ENCODE measurements at places on chromosomes 7 and 10.

DNA sequence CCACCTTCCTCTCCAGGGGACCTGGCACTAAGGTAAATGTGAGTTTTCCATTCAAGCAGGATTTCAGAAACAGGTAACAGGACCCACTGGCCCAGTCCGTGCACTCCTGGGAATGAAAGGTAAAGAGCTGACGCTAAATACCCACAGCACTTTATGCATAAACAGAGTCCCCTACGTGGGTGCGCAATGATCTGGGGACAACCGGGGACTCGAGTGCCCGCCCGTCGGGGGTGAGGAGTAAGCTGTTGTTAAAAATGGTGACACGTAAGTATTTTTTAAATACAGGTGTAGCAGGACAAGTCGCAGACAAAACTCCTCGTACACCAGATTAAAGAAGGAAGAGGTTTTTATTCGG is 47.2 kb upstream of the PPP2R2D start:
- DNase-seq: no peak

- DNase-seq: no peak
These were observed 19.9 kb upstream of the GPR141 start for GRCh38 chr7:37663693-37664092.

DNA sequence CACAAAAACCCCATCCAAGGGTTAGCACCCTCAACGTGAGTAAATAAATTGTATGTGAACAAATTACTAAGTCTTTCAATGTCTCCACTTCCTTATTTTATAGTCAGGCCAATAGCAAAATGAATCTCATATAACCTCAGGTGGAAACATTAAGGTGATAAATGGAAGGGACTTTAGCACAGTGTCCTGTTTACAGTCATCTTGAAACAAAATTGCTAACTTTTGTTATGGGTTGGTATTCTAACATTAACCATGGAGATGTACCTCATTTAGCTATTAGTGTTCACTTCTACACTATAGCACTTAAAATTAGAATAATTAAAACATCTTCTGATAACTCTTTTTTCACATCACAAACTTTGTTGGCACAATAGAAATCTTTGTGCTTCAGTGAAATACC is 255.8 kb upstream of the CNTNAP2 start:
- DNase-seq: no peak

DNA sequence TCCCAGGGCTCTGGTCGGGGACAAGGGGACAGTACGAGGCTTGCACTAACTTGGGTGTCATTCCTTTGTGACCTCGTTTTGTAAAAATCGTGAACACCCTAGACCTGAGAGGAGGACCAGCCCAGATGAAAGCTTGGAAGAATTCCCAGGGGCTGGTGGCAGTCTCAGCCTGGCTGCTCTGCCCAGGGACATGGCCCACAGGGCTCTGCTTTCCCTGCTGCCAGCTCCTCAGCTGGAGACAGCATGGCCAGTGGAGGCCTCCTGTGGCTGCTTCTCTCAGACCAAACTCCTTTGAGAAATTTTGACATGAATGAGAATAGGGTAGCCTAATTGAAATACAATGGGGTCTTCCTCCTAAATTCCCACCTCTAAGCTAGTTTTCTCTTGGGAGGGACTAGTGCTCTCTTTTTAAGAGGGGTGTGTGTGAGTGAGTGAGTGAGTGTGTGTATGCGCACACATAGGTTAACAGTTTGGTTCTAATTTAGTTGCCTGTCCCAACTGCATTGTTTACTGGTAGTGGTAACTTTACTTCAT is 140.3 kb upstream of the EFCAB10 start:
- DNase-seq: no peak

GRCh38 chr7:149719050-149719899 is 54.1 kb downstream of the ZNF467 start:
- DNase-seq: no peak

GRCh38 chr7:81402227-81402626 is 367.6 kb downstream of the HGF start:
- DNase-seq: no peak

- no peak for DNase-seq
These were observed 525.7 kb downstream of the KCNMA1 start for GRCh38 chr10:77111611-77112550.
